ENCODE measurements at places on chromosomes 11 and 22.

DNA sequence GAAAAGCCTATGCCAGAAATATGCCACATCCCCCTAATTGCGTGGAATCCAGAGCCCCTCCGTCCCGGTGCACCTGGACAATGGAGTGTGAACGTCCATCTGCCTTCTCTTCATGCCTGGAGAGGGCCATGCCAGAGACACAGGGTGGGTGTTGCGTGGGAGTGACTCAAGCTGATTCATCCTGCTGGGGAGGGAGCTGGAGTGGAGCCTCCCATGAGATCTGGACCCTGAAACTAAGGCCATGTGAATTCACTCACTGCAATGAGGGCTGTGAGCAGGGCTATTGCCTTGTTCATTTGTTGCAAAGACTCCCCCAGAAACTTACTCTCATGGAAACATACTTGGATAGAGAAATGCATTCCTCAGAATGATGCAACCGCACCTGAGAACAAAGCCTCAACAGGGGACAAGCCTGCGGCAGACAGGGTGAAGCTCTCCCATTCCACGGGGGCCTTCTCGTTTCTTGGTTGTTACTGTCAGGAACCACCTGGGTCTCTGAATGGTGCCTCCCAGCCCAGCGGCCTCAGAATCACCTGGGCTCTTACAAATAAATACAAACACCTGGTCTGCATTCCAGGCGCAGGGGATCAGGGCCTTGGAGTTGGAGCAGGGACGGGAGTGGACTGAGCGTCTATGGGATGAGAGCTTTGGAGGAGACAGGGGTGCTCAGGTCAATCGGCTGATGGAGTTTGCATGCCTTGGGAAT lies 1031.2 kb downstream of the BRD1 start:
- no peak for DNase-seq

DNA sequence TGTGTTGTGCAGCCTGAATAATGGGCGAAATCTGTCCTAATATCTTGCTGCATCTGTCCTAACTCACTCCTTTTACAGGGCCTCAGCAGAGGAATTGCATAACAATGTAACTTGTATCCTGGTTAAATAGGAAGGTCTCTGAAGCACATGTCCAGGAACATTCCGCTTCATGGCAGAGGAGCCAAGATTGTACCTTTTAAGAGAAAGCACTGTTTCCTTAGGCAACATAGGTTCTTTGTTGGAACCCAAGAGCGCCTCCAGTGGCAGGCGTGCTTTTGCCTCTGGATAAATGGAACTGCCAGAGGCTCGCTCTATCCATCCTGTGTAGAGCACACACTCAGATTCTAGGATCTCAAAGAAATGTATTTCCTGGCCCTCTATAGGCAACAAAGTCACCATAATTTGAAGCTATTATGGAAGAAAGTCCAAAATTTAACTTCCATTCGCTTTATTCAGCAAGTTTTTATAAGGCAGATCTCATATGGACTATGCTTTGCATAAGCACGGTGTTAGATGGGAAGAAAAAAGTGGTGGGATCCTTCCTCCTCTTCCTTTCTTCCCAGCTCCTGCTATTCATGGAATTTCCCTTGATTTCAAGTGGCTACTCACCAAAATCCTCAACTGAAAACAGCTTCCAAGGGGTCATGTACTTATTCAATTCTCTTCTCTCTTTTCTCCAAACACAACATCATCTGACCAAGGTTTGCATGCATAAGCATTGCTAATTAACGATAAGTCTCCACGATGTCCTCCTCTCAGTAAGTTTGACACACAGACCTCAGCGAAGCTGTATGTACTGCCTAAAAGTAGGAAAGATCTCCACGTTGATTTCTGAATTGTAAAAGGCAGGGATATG lies at the start of gene BLID:
BLID (minus strand) TSS at position 692 of the 856 bp plus-strand sequence; CDS start at position 399, 293 bp downstream.
- DNase-seq: no peak

DNA sequence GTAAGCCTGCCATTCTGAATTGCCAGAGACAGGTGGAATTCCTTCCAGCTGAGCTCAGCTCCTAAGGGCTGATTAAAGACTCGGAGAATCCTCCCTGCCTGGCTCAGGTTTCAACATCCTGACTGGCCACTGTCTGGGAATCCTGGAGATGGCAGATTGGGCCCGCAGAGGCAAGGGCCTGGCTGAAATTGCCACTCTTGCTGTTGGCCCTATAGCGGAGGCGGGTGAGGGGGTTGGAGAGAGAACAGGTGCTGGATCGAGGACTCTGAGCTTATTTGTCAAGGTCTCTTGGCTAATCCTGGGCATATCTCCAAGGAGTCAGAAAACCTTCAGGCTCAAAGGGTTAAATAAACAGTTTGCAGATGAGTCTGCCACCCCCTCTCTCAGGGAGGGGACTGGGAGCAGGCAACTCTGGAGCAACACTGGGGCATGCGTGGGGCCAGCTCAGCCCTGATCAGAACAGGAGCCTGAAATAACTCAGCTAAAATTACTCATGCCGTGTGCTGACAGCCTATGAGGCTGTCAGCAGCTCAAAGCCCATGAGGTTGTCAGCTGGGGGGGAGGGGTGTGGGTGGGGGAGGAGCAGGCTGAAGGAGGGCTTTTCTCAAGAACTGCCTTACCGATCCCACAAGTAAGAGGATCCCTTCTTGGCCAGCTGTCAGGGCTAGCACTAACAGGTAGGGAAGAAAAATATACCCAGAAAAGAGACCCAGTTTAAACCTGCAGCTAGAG lies 14.7 kb upstream of the MFRP start:
- peak; percentile 46 for DNase-seq

DNA sequence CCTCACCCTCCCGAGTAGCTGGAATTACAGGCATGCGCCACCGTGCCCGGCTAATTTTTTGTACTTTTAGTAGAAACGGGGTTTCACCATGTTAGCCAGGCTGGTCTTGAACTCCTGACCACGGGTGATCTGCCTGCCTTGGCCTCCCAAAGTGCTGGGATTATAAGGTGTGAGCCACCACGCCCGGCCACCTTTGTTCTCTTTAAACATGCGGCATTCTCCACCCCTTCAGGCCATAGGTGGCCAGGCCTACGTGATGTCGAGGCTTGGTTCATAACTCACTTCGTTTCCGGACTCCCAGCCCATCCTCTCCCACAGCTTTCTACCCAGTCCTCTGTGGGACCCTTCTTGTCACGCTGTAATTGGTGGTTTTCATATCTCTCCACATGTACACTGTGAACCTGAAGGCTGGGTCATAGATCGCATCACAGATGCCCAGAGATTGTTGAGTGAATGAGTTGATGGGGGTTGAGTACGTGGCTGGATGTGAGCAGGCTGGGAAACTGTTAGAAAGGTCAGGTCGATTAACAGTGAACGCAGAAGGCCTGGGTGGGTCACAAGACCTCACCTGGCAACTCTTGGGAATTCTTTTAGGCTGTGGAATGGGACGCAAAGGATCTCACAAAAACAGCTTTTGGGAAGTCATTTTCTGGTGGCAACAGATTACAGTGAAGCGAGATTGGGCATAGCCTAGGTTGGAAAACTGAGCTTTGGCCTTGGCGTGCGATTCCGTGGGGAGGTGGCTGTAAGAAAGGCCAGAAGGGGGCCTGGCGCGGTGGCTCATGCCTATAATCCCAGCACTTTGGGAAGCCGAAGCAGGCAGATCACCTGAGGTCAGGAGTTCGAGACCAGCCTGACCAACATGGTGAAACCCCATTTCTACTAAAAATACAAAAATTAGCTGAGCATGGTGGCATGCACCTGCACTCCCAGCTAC lies 44.5 kb downstream of the ST14 start:
- no peak for DNase-seq

- DNase-seq: no peak
Measured at GRCh38 chr22:46185283-46185682, 35.0 kb downstream of the PPARA start.

Data from AG09309 (cell line).